ENCODE measurements at places on chromosomes 13 and 19.

GRCh38 chr13:19759669-19760068, 23.1 kb downstream of the PSPC1 start:
- no peak for DNase-seq

DNA sequence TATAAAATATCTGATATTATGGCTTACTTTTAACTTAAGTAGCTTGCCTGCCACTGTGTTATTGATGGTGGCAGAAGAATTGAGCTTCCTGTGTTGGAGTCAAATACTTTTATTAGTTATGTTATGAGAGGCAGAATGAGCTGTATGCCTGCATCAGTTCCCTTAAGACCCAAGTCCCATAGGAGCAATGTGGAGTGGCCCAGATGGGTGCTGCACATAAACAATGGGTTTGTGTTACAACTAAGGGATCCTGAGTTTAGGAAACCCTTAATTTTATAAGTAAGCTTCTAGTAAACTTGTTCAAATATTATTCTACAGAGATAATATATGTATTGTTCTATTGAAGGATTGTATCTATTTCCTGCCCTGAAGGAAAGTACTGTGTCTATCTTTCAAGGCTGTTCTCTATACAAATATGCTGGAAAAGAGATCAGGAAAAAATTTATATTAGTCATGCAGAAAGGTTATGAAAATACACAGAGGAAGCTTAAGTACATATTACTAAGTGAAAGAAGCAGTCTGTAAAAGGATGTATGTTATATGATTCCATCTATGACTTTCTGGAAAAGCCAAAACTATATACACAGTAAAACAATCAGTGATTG, 2018.0 kb upstream of the PCDH20 start:
- no peak for DNase-seq

DNA sequence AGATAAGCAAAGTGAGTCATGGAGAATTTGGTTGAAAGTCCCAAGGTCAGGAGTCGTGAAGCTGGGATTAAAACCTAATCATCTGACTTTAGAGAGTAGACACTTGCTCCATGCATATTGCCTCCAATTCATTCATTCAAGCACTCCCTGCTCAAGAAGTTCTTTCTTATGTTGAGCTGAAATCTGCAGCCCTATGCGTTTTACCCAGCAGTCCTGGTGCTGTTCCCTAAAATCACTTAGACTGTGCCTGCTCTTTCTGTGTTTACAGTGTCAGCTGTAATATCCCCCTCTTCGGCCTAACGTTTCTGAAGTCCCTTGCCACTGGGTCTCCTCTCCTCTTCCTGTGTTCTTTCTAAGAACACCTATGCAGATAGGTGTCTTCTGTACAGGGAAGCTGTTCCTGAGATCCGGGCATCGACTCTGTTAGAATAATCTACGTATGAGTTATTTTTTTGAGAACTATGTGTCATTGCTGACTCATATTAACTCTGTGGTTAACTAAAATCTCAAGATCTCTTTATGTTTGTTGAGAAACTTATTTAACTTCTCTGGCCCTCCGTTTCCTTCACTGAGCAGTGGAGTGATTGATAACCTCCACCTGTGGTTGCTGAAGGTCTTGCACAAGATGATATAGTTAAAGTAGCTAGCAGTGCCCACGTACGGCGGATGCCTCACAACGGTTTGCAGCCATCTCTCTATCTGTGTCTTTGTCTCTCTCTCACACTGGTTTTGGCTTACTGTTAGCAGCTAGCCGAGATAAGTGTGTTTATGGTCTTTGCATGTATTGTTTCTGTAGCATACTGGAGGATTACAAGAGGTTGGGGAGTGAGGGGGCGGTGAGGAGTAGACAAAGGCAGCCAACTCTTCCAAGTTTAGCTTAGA, 4.7 kb downstream of the ALOX5AP start:
- DNase-seq = peak; percentile 72

DNA sequence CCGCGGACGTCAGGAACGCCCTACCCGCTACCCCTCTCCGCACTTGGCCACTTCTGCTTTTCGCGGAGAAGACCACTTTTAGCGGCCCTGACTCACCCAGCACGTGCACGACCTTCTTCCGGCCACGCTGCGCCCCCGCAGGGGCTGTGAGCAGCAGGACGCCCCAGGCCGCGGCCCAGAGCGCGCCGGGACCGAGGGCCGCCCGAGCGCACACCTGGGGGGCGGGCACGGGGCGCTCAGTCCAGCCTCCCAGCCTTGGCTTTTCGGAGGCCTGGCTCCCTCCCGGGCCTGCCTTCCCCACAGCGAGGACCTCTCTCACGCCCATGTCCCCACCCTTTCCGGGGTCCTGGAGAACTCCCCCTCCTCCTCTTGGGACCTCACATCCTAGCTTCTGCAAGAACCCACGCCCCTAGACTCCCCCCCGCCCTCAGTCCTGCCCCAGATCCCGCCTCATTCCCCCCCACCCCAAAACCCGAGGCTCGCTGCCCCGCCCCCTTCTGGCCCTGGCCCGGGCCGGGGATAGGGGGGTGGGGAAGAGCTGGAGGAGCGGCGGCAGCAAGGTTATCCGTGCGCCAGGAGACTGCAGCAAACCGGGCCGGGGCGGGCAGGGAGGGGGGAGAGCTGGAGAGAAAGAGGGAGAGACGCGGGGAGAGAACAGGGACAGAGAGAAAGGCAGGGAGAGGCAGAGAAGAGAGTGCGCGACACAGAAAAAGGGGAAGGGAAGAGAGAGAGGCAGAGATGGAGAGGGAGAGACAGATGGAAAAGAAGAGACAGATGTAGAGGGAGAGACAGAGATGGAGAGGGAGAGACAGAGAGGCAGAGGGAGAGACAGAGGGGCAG, 11.5 kb downstream of the TM6SF2 start:
- DNase-seq = no peak

GRCh38 chr13:71632206-71632605, 234.8 kb downstream of the DACH1 start:
- DNase-seq = no peak

DNA sequence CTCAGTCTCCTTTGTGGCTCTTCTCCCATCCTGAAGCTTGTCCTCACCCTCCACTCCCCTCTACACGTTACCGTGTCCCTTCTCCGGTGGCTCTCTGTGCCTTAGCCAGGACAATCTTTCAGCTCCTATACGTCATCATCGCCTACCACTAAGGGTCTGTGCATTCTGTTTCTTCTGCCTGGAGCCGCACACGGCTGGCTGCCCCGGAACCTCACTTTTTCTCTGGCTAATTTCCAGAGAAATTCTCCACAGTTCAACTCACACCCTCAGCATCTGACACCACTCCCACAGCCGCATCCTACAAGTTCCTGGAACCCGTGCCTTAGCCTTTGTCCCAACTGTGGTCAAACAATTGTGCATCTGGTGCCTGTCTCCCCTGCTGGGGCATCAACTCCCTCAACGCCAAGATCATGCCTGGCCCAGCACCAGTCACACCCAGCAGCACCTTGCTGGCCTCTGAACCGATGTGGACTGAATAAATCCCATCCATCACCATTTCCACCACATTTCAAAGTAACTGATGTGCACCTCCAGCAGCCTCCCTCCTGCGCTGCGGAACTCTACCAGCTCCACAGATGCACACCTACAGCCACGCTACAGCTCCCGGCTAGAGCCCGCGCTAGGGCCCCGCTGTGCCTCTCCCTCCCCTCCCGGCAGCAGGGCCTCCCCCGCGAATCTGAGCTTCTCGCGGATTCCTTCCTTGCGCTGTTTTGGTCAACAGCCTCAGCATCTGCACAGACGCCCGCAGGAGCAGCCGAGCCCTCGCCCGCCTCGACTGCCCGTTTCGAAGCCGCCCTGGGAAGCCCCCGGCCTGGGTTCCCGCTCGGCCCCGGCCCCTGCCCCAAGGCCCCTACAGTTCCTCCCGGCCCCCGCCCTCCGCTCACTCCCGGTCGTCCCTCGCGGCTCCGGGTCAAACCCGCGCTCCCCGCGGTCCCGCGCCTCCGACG, 689 bp downstream of the DCUN1D2 start:
- DNase-seq = peak; percentile 78

- no peak for DNase-seq
Observed at GRCh38 chr13:58032676-58033460, 401.3 kb downstream of the PCDH17 start.

Measured in activated CD8-positive, alpha-beta memory T cell treated with anti-CD3 and anti-CD28 coated beads, Interleukin-2, amount 50 U/mL, for 48 hours (primary cell).